ENCODE measurements at places on chromosomes 7 and 10.
A peak's percentile ranks its signal among the peaks of the same experiment; 100 is the strongest.

- no peak for DNase-seq
These were observed 211.9 kb upstream of the VSTM2A start for GRCh38 chr7:54330216-54330800.

GRCh38 chr7:41466760-41467384 is 236.0 kb downstream of the INHBA start:
- DNase-seq: no peak

GRCh38 chr10:110076559-110077318 is 69.0 kb downstream of the ADD3 start:
- peak; percentile 41 for DNase-seq

DNA sequence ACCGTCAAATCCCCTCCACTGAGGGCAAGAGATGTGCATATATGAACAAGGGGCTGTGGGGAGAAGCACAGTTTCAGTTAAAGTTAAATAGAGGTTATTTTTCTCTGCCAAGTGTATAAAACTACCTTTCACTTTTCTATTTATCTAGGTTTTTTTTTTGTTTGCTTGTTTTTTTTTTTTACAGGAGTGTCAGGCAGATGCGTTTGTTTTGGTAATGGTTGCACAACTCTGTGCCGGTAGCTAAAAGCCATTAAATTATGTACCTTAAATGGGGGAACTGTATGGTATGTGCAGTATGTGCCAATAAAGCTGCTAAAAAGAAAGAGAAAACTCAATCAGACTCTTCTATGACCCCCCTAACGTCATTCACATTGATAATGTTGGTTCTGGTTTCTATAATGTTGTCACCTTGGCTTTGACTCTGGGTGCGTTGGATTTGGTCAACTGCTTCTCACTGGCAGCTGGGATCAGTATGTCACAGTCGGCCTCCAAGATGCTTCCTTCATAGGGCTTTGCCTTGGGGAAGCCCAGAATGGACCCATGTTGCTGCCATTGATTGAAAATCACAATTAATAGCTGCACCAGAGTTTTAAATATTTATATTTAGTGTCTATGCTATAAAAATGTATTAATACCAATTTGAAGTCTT is 34.2 kb downstream of the GLUD1 start:
- DNase-seq: no peak

- no peak for DNase-seq
These were observed 193.1 kb upstream of the IMMP2L start for GRCh38 chr7:111755383-111755782.

DNA sequence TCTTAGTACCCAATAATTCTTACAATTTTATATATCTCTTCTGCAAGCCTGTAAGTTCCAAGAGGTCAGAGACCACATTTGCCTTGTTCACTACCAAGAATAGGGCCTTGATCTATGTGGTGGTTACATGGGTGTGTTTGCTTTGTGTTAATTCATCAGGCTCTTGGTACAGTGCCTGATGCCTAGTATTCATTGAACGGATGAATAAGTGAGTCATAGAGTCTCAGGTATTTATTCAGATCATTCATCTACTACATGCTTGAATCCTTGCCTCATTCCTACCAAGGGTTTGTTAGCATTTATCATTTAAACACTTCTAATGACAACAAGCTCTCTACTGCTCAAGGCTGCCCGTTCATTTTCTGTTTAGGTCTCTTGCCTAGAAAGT is 11.3 kb upstream of the SGPL1 start:
- no peak for DNase-seq

DNA sequence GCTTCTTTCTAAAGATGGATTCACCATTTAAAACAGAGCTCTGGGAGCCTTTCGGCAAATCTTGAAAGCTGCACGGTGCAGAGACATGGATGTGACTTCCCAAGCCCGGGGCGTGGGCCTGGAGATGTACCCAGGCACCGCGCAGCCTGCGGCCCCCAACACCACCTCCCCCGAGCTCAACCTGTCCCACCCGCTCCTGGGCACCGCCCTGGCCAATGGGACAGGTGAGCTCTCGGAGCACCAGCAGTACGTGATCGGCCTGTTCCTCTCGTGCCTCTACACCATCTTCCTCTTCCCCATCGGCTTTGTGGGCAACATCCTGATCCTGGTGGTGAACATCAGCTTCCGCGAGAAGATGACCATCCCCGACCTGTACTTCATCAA is 3.7 kb downstream of the GPER1 start:
- DNase-seq: no peak

- no peak for DNase-seq
These were observed 141.3 kb downstream of the RAB11FIP2 start for GRCh38 chr10:117905404-117905803.

DNA sequence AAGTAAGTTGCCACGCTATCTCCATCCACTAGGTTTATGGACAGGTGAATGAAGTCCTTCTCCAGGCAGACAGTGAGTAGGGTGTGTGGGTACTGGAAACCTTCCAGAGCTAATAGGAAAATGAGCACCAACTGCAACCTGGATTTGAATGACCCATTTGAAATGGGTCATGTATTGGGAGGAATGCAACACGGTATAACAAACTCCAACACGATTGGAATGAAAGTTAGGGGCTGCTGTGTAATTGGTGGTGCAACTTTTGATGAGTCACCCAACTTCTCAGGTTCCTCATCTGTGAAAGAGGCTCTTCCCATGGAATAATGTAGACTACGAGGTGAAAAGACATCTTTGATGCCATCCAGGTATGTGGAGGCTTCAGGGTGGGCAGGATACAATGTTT is 241.4 kb upstream of the PODXL start:
- DNase-seq: no peak

DNA sequence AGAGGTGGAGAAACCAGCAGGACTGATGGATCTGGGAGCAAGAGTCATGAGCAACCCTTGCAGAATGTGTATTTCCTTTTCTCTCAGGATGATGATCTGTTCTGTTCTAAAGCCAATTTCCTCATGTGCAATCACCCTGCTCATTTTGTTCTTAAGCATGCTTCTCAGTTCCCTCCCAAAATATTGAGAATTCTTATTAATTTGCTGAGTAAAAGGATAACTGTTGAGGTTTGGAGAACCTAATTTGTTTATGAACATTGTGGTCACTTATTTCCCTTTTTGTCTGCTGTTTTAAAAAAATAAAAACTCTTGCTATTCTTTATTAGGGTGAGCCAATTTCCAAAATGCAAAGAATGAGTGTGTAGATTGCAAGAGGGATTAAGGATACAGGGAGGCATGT is 106.8 kb downstream of the APBB1IP start:
- no peak for DNase-seq

GRCh38 chr7:130388671-130389070 is 8.4 kb downstream of the CPA1 start:
- no peak for DNase-seq

GRCh38 chr7:25216837-25217236 is 11.4 kb downstream of the NPVF start:
- DNase-seq: no peak

- no peak for DNase-seq
These were observed 23.4 kb upstream of the FAM170B start for GRCh38 chr10:49157229-49157628.

DNA sequence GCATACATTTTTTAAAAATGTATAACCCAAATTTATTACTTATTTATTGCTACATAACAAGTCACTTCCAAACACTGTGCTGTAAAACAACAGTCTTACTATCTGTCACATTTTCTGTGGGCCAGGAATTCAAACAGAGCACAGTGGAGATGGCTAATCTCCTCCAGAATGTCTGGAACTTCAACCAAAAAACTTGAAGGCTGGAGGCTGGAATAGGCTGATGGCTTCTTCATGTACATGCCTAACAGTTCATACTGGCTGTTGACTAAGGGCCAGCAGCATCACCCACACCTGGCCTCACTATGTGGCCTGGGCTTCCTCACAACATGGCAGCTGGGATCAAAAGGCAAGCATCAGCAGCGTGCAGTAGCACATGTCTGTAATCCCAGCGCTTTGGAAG is 92.4 kb upstream of the KMT2E start:
- no peak for DNase-seq

- no peak for DNase-seq
These were observed 360.4 kb downstream of the CXCL12 start for GRCh38 chr10:44024356-44025116.

GRCh38 chr7:3510101-3511020 is 209.3 kb downstream of the SDK1 start:
- DNase-seq: no peak

DNA sequence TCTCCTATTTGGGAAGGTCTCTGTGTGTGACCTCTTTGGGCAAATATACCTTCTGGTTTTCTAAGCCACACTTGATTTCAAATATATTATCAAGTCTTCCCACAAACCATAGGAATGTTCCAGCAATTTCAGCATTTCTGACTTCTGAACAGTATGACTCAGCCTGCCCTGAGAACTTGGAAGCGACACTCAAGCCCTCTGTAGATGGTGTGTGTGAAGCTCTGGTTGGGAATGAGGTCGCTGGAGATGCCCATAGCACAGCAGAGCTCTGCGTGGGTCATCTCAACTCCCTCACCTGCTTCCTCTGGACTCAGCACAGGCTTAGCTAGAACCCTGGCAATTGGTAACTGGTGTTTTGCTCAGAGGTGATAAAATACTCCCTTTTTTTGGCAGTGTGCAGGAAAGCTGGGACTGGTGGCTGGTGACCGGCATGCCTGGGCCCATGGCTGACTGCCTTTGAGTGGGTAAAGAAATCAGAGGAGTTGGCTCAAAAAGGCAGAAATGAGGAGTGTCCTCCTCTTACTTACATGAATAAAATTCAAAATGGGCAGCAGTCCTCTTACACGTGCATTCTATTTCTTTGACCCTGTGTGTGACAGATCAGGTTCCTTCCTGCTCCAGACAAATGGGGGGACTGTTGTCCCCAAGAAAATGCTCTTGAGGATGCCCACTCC is 87.5 kb upstream of the NRP1 start:
- DNase-seq: no peak

DNA sequence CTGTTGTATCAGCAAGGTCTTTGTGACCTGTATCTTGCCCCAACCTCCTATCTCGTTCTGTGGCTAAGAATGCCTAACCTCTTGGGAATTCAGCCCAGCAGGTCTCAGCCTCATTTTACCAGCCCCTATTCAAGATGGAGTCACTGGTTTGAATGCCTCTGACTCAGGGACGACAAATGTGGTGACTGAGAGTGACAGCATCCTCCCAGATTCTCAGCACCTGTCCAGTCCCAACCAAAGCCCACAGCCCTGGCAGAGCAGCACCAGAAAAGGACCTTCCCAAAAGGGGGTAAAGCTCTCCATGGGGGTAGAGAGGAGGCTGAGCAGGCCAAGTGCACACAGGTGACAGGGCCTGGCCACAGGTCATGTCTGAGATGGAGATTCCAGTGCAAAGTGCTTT is 35.4 kb upstream of the GPAM start:
- DNase-seq: no peak

DNA sequence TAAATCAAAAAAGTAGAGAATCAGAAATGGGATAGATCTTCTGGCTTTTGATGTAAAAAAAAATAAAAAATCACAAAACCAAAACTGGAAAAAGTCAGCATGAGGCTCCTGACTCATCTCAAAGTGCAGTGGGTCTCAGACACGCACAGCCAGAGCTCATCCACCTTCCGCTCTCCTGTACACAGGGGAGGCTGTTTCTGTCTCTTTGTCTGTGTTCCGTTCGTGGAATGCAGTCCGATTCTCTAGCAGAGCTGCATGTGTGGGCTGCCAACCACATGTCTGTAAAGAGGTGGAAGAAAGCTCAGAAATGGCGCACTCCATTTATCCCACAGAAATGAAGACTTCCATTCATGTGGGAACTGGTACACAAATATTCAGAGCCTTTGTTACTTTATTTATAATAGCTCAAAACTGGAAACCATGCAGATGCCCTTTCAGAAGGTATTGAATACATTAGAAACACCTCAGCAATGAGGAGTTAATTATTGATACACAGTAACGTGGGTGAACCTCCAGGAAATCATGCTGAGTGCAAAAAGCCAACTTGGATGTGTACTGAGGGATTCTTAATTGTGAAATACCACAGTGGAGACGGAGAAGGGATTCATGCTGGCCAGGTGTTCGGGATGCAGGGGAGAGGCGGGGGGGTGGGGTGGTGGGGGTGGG is 123.3 kb downstream of the TRRAP start:
- peak; percentile 53 for DNase-seq

- DNase-seq: no peak
These were observed 321.1 kb upstream of the ZMIZ1 start for GRCh38 chr10:78747401-78748234.

- DNase-seq: no peak
These were observed 83.5 kb upstream of the CUX1 start for GRCh38 chr7:101733713-101734475.

GRCh38 chr7:128879939-128880746 is 17.5 kb downstream of the ATP6V1F start:
- DNase-seq: peak; percentile 39

GRCh38 chr7:44905002-44905635 is 19.8 kb upstream of the PURB start:
- no peak for DNase-seq

DNA sequence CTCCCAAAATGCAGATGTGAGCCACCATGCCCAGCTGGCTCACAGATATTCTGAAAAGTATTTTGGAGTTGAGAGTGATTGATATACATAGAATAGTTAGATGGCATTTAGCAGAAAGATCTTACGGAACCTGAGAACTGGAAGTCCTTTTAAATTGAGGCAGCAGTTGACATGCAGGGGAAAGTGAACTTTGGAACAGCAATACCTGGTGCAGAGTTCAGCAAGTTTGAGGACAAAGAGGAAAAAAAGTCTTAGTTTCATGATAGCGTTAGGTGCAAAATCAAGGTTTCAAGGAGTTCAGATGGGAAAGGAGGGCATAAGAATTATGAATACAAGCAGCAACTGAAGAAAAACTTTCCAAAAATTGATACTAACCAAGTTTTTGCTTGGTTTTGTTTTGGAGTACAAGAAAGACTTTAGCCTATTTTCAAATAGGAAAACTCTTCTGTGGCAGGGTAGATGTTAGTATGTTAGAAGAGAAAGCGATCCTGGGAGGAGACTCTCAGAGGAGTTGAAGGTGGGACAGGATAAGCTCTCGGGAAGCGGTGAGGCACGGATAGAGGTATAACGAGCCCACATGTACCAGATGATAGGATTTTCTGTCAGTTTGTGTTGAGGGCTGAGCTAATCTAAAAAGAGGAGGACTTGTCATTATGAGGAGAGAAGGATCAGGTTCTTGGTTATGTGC is 28.0 kb upstream of the STMP1 start:
- DNase-seq: no peak

- DNase-seq: no peak
These were observed 7.0 kb upstream of the PTPRE start for GRCh38 chr10:127899766-127900387.

- DNase-seq: no peak
These were observed 8.9 kb downstream of the SFTPD start for GRCh38 chr10:79939969-79940368.

GRCh38 chr10:60282771-60283353 is 106.8 kb downstream of the ANK3 start:
- DNase-seq: no peak

GRCh38 chr7:82273886-82274285 is 169.7 kb downstream of the CACNA2D1 start:
- no peak for DNase-seq
